ENCODE measurements at places on chromosomes 3 and 15. TPM values are rescaled to one million over a fixed set of nuclear protein-coding genes. Genes with fewer than 3 reads are reported as not detected.

Gene CYP1A1
- total RNA-seq: 1.1 TPM

Gene CCR9
- not detected for total RNA-seq

GRCh38 chr3:116905794-116906193, 196.2 kb downstream of the TUSC7 start:
- DNase-seq: no peak

DNA sequence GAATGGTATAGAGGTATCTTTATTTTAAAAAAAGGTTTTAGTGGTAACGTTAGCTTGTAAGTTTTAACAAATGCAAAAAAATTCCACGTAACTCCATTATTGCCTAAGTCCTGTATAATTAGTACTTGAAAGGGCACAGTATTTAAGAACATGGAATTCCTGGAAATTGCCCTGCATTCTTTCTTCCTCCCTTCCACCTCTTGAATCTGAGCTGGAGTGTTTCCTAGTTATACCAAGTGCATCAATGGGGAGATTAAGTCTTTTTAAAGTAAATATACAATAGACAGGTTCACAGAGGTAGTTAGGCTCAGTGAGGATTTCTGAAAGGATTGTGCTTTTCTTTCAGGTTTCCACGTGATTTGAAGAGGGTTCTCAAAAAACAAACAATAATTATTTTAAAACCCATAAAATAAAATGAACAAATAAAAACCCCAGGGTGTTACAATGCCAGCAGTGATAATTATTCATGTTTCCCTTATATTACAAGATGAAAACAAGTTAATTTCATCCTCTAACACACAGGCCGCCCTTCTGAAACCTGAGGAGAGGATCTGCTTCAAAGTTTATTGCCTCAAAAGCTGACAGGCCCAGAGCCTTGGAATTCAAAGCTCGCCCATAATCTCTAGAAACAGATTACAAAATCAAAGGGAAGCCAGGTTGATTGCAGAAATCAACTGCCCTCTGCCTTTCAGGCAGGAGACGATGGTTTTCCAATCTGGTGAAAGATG, 128.8 kb upstream of the LMOD3 start:
- no peak for DNase-seq

DNA sequence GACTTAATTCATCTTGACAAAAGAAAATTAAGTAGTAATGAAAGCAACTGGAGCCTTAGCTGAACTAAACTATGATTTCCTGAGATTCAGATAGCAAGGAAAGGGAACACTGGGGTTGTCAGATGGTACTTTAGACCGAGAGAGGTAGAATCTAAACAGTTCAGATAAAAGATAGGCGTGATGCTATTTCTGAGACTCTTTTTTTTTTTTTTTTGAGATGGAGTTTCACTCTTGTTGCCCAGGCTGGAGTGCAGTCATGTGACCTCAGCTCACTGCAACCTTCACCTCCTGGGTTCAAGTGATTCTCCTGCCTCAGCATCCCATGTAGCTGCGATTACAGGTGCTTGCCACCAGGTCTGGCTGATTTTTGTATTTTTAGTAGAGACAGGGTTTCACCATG, 279.9 kb upstream of the UMPS start:
- DNase-seq: no peak
